ENCODE measurements at places on chromosomes 6 and 20. TPM values are rescaled to one million over a fixed set of nuclear protein-coding genes. Genes with fewer than 3 reads are reported as not detected.

DNA sequence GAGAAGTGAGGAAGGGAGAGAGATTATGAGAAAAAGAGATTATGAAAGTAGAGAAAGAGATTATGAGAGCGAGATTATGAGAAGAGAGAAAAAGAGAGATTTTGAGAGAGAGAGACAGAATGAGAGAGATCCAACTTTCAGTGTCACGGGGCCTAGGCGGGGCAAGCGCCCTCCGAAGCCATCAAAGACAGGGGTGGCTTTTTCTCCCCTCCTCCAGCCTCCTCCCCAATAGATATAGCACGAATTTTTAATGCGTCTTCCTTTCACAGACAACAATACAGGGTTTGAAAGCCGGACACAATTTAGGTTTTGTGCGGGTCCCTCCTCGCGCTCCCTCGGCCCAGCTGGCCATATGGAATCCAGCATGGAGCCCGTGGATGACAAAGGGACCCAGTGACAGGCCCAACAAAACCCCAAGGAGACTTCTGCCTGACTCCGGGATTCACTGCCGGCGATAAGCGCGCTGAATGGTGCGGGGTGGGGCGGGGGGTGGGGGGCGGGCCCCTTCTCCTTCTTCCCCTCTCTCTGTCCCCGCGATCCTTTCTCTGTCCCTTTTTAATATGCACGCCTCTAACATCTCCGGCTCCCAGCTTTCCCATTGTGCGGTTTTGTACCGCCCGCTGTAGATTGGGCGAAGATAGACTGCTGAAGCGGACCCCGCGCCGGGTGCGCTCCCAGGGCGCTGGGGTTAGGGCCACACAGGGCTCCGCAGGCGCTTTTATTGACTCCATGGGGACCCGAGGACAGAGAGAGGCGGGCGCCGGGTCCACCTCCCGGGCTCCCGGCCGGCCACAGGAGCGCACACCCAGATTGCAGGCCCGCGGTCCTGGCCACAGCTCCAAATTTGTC, 5.4 kb downstream of the NKX2-2 start:
- no peaks in the 10 kb centered on the region for H3K36me3 ChIP-seq
- H3K27ac ChIP-seq: no peak overlapping the region
- H3K4me3 ChIP-seq: no peak overlapping the region
- DNase-seq: no peak
- peaks cover 7% of the 10 kb centered on the region for H3K4me1 ChIP-seq

DNA sequence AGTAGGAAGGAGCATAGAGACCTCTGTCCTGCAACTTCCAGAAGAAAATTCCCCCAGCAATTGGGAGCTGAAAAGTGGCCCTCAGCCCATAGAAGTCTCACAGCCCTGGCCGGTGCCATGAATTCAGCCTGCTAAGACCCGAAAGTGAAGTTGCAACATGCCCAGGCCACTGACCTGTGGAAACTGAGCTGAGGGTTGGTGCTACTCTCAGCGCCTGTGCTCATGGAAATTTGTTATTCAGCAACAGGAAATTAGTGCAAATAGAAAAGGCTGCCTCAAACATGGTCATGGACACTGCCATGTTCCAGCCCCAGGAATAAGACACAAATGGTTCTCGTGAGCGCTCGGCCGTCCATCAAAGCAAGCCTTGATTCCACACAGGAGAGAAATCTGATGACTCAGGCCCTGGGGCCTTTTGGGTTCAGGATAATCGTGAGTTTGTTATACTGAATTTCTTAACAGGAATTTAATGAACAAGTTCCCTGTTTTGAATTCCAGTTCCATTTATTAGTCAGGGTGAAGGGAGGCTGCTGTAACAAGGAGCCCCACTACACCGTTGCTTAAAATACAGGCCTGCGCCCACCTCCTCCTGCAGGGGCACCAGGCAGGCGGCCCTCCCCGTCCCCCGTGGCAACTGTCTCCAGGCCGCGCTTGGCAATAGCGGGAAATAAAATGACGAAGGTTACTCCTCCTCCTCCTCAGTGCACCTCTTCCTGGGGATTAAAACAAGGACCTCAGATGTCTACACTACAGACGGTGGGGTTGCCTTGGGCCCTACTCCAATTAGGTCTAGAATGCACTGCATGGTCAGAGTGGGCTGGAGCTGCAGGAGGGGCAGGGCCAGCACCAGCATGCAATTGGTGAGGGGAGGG, 152.9 kb downstream of the ERMARD start:
- H3K4me3 ChIP-seq: no peak overlapping the region
- H3K36me3 ChIP-seq: no peaks in the 10 kb centered on the region
- no peak overlapping the region for H3K27ac ChIP-seq

DNA sequence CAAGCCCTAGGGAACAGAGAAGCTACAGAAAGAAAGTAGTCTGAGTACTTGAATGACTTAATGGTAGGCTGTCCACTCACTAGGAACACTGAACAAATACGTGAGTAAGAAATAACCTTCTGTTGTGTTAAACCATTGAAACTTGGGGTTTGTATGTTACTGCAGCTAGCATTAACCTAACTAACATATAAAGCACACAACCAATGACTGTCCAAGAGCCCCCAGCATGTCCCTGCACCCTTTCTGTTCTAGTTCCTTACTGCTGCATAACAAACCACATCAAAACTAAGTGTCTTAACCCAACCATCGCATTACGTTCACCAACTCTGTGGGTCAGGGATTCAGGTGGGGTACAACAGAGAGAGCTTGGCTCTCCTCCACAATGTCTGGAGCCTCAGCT, 10.5 kb upstream of the RNF8 start:
- no peak overlapping the region for H3K27ac ChIP-seq
- DNase-seq: no peak
- no peak overlapping the region for H3K4me3 ChIP-seq
- peaks cover 8% of the 10 kb centered on the region for H3K27me3 ChIP-seq

- H3K4me3 ChIP-seq: no peak overlapping the region
- no peaks in the 10 kb centered on the region for H3K36me3 ChIP-seq
- H3K4me1 ChIP-seq: peaks cover 21% of the 10 kb centered on the region
- no peak overlapping the region for H3K27ac ChIP-seq
- DNase-seq: no peak
Observed at GRCh38 chr6:142879527-142879926, 65.4 kb downstream of the HIVEP2 start.

DNA sequence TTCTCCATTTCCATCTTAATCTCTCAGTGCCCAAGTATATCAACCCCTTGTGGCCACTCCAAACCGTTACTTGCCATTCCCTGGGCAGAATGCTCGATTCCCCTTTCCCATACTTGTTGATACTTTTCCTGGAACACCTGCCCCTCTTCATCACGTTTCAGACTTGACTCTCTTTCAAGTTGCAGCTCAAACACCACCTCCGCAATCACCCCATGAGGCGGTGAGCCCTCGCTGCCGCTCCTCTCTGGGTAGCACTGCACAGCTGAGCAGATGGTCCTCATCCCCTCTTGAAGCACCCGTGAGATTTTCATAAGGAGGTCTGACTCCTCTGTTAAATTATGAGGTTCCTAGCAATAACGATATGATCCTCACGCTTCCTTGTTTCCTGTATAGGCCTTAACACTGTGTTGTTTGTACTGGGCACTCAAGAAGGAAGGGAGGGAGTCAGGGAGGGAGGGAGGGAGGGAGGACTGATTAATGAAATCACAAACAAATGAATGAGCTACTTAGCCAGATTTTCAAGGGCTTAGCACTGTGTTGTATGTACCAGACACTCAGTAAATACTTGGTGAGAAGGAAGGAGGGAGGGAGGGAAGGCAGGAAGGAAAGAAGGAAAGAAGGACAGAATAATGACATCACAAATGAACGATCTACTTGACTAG, 8.0 kb upstream of the UQCC2 start:
- H3K27ac ChIP-seq: peak overlapping the region; percentile 9
- H3K4me3 ChIP-seq: no peak overlapping the region
- no peaks in the 10 kb centered on the region for H3K36me3 ChIP-seq
- H3K27me3 ChIP-seq: peaks cover 14% of the 10 kb centered on the region

DNA sequence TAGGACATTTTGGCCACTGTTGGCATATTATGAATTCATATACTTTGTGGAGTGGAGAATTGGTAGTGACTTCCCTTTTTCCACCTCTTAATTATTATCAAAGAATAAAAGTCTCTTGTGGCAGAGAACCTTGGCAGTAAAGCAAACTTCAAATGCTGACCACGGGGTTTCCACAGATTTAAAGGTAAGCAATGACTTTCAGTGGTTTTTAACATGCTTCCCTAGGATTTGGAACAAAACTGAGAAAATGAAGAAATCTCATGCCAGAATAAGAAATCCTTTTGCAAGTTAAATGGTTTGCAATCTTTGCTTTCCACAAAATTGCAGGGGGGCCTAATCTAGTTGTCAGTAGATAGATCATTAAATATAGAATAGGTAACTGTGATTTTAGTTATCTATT, 2.0 kb upstream of the SDC4 start:
- H3K4me1 ChIP-seq: peaks cover 25% of the 10 kb centered on the region
- peaks cover 15% of the 10 kb centered on the region for H3K27me3 ChIP-seq
- H3K4me3 ChIP-seq: no peak overlapping the region
- no peaks in the 10 kb centered on the region for H3K36me3 ChIP-seq
- H3K27ac ChIP-seq: no peak overlapping the region

DNA sequence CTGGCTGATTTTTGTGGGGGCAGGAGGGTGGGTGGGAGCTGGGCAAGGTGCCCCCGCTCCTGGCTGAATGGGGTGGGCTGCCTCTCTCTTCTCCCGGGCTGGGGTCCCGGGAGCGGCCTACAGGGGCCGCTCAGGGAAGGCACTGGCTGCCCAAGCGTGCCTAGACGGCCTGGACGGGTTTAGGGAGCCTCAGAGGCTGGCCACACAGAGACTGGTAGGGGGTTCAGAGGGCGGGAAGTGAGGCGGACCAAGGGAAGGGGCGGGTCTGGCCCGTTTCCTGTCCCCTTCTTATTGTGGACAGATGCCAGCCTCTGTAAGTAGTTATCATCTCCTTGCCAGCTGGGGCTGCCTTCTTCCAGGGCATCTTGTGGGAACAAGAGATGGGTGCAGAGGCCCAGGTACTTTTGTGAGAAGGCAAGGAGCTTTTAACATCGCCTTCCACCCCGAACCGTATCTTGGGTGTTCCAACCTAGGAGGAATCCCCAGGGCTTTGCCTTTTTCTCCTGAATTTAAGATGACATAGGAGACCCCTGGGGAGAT, 437 bp downstream of the CD40 start:
- H3K27me3 ChIP-seq: peaks cover 35% of the 10 kb centered on the region
- H3K36me3 ChIP-seq: no peaks in the 10 kb centered on the region
- H3K4me3 ChIP-seq: peak overlapping the region; percentile 76

DNA sequence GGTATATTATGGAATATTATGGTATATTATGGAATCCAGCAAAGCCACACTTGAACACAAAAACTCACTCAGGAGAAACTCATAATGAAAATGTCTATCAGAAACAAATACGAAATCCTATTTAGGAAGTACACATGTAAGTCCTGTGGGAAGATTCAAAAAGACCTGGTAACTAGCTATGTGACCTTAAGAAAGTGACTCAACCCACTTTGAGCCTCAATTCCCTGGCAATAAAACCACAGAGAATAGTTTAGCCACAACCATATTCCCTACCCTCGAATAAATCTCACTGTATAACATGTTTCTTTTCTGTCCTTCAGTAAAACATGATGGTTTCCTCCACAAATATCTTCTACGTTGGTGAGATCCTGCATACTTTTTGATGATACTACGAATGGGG, 56.4 kb downstream of the ZMYND8 start:
- H3K27ac ChIP-seq: peak overlapping the region; percentile 11
- no peaks in the 10 kb centered on the region for H3K27me3 ChIP-seq
- no peak for DNase-seq
- H3K36me3 ChIP-seq: peaks cover 32% of the 10 kb centered on the region
- no peak overlapping the region for H3K4me3 ChIP-seq
- H3K4me1 ChIP-seq: peaks cover 4% of the 10 kb centered on the region

DNA sequence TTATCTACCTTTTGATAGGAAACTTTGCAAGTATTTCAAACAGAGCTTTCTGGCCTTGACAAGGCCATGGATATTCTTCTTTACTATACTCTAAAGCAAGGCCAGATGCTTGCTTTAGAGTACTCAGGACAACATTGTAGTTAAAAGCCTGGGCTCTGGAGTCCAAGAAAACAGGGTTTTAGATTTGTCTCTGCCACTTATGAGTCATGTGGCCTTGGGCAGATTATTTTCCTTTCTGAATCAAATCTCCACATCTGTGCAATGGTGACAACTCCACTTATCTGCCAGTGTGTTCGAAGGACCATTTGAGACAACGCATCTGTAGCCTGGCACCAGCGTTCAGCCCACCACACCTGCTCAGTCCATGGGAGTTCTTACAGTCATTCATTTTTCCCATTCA, 265.9 kb upstream of the RIN2 start:
- H3K27me3 ChIP-seq: peaks cover 9% of the 10 kb centered on the region
- H3K4me3 ChIP-seq: no peak overlapping the region
- no peak for DNase-seq
- no peaks in the 10 kb centered on the region for H3K36me3 ChIP-seq

DNA sequence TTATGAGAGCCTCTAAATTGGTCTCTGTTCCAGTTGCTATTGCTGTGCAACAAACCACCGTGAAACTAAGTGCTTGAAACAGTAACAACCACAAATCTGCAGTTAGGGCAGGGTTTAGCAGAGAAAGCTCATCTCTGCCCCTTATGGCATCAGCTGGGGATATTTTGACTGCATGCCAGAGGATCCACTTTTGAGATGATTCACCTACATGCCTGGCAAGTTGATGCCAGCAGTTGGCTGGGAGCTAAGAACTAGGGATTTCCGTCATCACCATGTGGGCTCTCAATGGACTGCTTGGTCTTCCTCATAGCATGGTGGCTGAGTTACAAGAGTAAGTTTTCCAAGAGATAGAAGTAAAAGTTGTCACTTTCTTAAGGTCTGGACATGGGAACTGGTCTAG, 35.1 kb downstream of the PLCB4 start:
- H3K36me3 ChIP-seq: no peaks in the 10 kb centered on the region
- H3K27me3 ChIP-seq: no peaks in the 10 kb centered on the region
- no peak overlapping the region for H3K4me3 ChIP-seq
- no peak overlapping the region for H3K27ac ChIP-seq

DNA sequence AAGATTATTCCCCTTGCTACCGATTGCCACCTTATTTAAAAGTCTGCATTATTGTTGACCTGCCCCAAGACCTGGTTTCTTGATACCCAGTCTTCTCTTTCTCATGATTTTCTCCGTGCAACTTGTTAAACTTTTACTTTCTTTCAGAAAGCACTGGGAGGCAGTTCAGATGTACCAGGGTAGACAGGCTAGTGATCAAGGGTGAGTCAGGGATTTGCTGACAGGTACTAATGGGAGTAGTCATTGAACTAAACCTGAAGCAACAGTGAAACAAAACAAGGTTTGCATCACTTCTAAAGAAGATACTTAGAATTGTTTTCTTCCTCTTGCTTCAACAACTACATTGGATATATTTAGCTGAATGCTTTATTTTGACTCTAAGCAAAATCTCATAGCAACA, 124.4 kb downstream of the KCNQ5 start:
- no peak overlapping the region for H3K4me3 ChIP-seq
- DNase-seq: no peak
- no peak overlapping the region for H3K27ac ChIP-seq
- peaks cover 6% of the 10 kb centered on the region for H3K4me1 ChIP-seq
- no peaks in the 10 kb centered on the region for H3K36me3 ChIP-seq

Gene HLA-DRA
- total RNA-seq: not detected

Gene OR2B2
- total RNA-seq: not detected

Gene UNC93A
- total RNA-seq: 8.1 TPM

Gene NFKBIE
- 7.1 TPM for total RNA-seq

Gene NOX3
- not detected for total RNA-seq

Gene CAP2
- total RNA-seq: 15.5 TPM

Gene SAMD10
- 12.8 TPM for total RNA-seq

Gene SRSF3
- 442 TPM for total RNA-seq

Gene SAPCD1
- 11.9 TPM for total RNA-seq

Data from progenitor cell of endocrine pancreas (in vitro differentiated cells).